Frontal cortex (tissue), 4 donors: ENCODE measurements at places on chromosomes 6 and 20. TPM values are rescaled to one million over a fixed set of nuclear protein-coding genes. Genes with fewer than 3 reads are reported as not detected.

DNA sequence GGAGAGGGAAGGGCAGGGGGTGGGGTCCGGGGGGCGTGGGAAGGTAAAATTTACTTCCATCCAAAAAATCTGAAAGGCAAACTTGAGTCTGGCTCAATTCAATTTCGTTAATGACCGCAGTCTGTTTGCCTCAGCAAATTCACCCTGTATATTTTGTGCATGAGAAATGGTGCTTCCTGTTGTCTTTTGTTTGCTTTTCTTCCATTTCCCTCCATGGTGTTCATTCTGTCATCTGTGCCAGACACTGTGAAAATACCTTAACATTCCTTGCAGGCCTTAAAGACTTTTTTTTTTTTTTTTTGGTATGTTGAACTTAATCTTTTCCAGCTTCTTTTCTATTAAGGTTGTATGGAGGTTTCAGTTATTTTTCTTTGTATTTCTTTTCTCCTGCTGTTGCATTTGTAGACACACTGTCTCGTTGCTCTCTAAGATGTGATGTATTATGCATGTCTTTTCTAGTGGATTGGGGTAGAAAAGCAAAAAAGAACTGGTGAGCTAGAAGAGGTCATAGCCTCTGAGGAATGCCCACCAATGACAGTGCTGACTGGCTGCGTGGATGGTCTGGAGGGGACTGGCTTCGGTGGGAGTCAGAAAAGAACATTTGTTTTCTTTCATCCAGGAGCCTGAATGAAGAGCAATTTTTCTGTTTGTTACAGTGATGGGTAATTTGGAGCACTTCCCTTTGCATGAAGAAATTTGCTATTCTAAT is 585.0 kb upstream of the MAP3K7 start:
- no peak for DNase-seq

DNA sequence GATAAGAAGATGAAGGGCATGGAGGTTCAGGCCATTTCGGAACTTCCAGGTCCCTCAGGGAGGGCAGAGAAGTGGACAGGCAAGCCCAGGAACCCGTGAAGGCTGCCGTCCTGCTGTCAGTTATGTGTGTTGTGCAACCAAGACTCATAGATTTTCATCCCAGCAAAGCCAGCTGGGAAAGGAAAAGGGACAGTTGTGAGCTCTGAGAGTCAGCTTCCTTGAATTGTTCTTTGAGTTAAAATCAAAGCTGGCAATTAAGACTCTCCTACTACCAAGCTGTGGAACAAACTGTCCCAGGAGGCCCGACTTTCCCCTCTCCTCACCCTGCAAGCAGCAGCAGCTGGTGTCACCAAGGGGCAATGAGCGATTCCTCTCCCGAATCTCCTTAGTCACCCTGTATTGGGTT is 46.3 kb upstream of the IYD start:
- DNase-seq, result no peak

DNA sequence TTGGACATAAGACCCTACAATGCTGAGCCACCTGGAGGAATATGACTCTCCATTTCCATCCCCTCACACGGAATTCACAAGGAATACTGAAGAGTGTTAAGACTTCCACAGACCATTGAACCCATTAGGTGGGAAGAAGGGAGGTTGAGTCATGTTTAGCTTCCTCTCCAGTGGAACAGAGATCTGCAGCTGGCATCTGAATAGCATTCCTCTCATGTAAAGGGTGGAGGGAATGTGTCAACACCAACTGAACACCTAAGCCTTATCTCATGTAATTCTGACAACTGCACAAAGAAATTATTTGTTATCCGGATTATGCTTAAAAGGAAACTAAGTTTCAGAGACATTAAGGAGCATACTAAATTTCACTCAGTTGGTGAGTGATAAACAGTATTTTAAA is 705.9 kb downstream of the MAFB start:
- no peak for DNase-seq

DNA sequence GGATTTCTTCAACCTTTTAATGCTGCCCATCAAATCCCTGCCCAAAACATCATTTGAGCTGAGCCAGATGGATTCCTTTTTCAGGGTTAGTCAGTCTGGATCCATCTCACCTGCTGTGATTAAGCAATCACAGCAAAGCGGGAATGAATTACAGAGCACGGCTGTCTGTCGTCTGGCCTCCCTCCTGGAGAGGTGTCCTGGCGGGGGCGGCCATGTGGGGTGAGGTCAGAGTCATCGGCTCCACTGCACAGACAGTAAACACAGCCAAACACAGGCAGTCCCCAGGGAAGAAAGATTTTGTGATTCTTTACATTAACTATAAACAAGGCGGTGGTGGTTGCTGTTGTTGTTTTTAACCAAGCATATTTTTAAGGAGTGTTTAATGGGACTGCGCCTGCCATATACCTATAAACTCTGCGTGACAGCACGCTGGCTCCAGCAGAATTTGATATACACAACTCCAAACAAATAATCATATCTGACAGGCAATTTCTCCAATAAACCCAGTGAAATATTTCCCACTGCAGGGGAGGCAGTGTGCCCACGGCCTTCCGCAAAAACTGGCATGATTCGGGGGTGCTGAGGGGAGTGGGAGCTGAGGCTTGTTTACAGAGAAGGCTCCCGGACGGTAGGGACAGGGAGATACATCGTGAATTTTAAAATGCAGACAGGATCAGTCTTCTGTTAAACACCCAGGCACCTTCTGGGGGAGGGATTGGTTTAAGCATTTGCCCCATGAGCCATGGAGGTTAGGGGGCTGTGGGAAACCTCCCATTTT is 232.0 kb upstream of the PMEPA1 start:
- DNase-seq, result no peak

- no peak for DNase-seq
Measured at GRCh38 chr20:9131841-9132240, 63.0 kb downstream of the PLCB4 start.

DNA sequence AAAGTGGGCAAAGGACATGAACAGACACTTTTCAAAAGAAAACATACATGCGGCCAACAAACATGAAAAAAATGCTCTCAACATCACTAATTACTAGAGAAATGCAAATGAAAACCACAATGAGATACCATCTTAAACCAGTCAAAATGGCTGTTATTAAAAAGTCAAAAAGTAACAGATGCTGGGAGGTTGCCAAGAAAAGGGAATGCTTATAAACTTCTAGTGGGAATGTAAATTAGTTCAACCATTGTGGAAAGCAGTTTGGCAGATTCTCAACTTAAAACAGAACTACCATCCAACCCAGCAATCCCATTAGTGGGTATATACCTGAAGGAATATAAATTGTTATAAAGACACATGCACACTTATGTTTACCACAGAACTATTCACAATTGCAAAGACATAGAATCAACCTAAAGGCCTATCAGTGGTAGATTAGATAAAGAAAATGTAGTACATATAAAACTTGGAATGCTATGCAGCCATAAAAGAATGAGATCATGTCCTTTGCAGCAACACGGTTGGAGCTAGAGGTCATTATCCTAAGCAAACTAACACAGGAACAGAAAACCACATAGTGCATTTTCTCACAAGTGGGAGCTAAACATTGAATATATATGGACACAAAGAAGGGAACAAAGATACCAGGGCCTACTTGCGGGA is 16.3 kb downstream of the CENPQ start:
- DNase-seq, result no peak

DNA sequence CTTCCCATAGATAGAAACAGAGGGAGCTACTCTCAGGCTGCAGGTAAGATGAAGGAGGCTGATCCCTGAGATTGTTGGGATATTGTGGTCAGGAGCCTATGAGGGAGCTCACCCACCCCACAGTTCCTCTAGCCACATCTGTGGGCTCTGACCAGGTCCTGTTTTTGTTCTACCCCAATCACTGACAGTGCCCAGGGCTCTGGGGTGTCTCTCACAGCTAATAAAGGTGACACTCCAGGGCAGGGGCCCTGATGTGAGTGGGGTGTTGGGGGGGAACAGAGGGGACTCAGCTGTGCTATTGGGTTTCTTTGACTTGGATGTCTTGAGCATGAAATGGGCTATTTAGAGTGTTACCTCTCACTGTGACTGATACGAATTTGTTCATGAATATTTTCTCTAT is 2.8 kb downstream of the HLA-F start:
- DNase-seq, result no peak

DNA sequence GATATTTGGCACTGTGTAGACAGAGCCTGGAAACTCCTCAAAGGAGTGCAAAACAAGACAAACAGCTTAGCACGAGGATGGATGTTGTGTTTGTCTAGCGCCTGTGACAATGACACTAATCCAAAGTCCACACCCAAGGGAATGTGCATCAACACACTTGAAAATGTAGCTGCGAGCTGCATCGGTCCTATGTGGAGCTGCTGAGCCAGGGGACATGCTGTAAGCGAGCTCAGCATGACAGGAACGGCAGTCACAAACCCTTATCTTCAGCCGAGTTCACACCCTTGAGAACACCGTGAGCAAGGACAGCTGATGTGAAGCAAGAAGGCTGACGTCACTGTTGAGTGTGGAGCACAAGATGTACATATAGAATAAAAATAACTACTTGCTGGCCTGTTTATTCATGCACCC is 684.3 kb downstream of the QKI start:
- no peak for DNase-seq

- DNase-seq, result no peak
Measured at GRCh38 chr6:34157236-34157830, 11.4 kb upstream of the GRM4 start.

DNA sequence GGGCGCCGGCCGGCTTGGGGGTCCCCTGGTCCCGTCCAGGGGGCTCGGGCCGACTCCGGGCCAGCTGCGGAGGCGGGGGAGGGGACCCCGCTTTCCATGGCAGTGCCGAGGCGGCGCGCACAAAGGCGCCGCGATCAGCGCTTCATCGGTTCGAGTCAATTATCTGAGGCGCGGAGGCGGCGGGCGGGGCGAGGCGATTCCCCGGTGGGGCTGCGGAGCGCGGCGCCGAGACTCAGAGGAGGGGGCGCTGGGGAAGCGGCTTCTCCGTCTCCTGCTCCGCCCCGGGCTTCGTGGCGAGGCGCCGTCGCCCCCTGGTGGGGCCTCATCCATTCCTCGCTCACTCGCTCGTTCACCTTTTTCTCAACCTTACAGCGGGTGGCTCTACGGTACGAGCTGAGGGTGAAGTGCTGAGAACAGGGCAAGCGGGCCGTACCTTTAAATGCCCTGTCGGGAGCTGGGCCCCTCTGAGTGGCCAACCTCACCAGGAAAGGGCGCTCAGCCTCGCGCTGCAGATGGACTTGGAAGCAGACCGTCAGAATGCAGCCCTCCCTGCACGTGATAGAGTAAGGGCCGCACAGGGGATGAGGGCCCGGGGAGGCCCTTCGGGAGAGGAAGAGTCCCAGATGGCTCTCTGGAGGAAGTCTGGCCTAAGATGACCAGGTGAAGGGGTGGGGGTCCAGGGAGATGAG is 39.9 kb downstream of the SLC52A3 start:
- DNase-seq, result peak; percentile 74

GRCh38 chr20:53857723-53858236 is 212.6 kb downstream of the BCAS1 start:
- DNase-seq, result no peak

DNA sequence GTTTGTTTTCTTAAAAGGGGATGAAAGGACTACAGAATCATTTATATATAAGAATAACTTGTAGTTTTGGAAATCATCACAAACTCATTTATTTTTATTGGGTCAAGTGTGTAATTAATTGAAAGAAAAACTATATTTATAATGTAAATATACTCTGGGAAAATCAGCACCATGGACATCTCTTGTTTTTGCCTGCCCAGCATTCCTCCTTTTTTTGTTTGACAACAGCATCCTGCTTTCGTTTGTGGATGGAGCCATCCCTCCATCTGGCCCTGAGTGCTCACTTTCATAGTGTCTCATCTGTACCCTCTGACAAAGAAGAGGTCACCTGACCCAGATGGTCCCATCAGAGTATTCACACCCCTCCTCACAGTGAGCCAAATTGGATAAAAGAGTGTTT is 308.2 kb upstream of the HTR1E start:
- no peak for DNase-seq

DNA sequence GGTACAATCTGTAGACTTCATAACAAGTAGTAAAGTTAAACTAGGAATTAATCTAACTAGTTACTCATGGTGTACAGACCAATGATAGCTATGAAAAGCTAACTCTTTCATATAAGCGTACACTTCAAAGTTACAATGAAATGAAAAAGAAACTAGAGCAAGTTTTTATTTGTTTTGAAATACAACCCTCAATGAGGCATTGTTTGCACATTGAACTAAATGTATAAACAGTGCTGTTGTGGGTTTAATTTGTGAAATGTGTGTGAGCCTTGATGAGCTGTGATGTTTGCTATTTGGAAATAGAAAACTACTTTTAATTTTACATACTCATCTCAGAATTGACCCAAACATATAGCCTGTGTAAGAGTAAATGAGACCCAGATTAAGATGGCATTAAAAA is 11.1 kb upstream of the EYA4 start:
- DNase-seq, result no peak

DNA sequence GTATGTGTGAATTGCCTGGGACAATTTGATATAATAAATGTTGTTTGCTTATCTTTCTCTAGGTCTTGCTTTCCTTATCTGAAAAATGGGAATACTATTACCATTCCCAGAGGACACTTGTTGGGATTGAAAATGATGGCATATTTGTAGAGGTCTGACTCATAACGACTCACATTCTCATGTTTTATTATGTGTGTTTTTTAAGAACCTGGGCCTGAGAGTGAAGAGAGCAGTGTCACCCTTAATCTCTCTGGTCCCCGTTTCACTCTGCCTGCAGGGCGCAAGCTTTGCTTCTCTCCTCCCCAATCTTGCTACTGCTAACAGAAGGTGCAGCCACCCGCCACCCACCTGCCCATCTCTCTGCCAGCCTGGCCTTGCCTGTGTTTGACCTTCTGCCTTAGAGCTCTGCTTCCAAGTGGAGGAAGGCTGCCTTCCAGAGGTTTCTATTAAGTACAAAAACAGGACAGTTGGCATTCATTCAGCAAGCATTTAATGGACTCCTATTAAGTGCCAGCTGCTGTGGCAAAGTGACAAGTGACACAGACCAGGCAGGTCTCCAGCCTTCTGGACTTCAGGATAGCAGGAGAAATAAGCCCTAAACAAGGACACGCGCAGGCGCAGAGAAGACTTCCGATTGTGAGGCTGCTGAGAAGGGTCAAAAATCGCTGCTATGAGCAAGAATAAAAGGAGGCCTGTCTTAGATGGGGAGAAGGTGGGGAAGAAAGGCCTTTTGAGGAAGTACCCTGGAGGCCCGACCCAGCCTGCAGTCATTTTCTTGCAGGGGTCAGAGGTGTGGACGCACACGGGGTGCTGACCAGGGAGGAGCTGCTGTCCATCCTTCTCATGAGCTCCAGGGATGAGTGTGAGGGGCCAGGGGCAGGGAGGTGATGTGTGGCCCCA is 112.5 kb downstream of the JPH2 start:
- DNase-seq, result no peak

DNA sequence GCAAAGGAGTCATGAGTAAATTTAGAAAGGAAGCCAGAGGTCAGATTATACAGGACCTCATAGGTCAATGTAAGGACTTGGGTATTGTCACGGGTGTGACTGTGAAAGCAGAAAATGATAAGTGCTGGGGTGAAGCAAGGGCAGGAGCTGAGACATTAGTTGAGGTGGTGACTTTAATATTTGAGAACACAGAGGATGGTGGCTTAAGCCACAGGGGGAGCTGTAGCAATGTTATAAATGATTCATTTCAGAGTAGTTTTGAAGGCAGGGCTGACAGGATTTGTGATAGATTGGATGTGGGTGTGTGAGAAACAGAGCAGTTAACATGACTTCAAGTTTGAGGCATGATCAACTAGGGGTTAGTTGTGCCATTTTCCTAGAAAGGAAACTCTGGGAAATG is 659.9 kb downstream of the EPM2A start:
- DNase-seq, result no peak

TREML2 gene
- under 0.01 TPM for total RNA-seq

RFX6 gene
- total RNA-seq, result not detected

ADGRF5 gene
- 6.5 TPM for total RNA-seq

SIRPB2 gene
- total RNA-seq, result 0.82 TPM

GATA5 gene
- total RNA-seq, result not detected

C6orf163 gene
- 4.9 TPM for total RNA-seq

ADGRF1 gene
- not detected for total RNA-seq
